ENCODE measurements at places on chromosomes 11 and 22. TPM values are rescaled to one million over a fixed set of nuclear protein-coding genes. Genes with fewer than 3 reads are reported as not detected.

VSIG10L2 gene
- total RNA-seq: not detected

USP28 gene
- 33.4 TPM for total RNA-seq

DNA sequence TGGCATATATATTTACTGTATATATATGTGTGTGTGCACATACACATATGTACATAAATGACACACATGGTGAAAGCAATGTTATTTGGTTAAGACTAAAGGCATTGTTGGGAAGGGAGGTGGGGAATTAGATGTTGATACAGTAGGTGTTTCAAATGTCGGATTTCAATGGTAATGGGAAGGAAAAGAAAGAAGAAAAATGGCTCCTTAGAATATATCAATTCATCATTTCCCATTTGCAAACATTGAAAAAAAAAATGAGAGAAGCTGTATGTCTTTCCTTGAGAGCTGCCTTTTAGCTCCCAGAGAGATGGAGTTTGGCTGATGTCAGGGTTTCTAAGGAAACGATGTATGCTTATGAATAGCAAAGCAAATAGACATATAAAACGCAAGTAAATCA is 33.4 kb upstream of the ATXN10 start:
- DNase-seq: no peak

- DNase-seq: no peak
These were observed 1.4 kb downstream of the MOV10L1 start for GRCh38 chr22:50091092-50091768.

GRCh38 chr11:5705688-5706087 is 16.1 kb downstream of the TRIM22 start:
- no peak for DNase-seq

GRCh38 chr11:57254631-57255030 is 17.6 kb upstream of the APLNR start:
- DNase-seq: no peak

GRCh38 chr22:19036523-19037273 is 85.5 kb downstream of the DGCR2 start:
- no peak for DNase-seq

- DNase-seq: no peak
These were observed 967 bp upstream of the LZTR1 start for GRCh38 chr22:20980938-20981722.

GRCh38 chr11:112525270-112525669 is 264.6 kb upstream of the PLET1 start:
- no peak for DNase-seq

GRCh38 chr11:86663761-86664160 is 8.7 kb downstream of the ME3 start:
- no peak for DNase-seq

DNA sequence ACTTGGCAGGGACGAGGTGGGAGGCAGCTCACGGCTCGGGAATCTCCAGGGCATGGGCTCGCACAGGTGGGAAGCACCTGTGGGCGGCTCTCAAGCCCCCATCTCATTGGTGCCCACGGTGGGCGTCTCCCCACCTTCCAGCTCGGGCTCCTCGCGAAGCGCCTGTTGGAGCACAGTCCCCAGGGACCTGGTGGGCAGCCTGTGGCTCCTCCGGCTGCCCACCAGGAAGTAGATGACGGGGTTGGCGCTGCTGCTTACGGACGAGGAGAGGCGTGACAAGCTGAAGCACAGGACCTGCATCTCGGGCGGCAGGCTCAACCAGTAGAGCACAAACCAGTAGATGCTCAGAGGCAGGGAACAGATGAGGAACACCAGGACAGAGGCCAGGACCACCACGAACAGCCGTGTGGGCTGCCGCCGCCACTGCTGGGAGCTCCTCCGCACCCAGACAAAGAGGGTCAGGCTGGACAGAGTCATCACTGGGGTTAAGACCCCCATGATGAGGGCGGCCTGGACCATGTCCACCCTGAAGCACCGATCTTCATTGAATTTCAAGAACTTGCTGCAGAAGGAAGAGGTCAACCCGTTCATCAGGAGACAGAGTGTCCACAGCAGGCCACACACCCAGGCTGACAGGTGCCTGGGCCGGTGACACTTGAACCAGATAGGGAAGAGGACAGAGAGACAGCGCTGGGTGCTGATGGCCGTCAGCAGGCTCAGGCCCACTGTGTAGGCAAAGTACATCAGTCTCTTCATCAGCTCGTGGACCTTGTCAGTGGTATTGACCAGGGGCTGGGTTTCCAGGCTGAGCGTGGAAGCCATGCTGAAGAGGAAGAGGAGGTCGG is 633 bp downstream of the MRGPRD start:
- DNase-seq: no peak

- no peak for DNase-seq
These were observed 40.7 kb upstream of the COMT start for GRCh38 chr22:19900707-19901436.

- DNase-seq: no peak
These were observed 147.7 kb downstream of the ATXN10 start for GRCh38 chr22:45819305-45819704.

Measured in NCI-H460 (cell line).